ENCODE measurements at places on chromosomes 4 and X.

DNA sequence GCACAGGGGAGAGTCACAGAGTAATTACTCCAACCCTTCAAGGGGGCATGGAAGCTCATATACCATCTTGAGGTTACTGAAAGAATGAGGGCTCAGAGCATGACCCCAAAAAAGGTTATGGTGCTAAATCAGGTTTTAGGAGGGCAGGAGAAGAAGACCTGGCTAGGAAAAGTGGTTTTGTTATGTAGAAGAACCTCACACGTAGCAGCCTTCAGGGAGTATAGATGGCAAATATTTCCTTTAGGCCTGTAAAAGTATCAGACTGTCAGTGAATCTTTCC, 102.0 kb upstream of the PDE5A start:
- H3K4me1 ChIP-seq: no peaks in the 10 kb centered on the region
- no peaks in the 10 kb centered on the region for H3K36me3 ChIP-seq
- no peak overlapping the region for H3K27ac ChIP-seq
- no peaks in the 10 kb centered on the region for H3K27me3 ChIP-seq
- H3K4me3 ChIP-seq: no peak overlapping the region

DNA sequence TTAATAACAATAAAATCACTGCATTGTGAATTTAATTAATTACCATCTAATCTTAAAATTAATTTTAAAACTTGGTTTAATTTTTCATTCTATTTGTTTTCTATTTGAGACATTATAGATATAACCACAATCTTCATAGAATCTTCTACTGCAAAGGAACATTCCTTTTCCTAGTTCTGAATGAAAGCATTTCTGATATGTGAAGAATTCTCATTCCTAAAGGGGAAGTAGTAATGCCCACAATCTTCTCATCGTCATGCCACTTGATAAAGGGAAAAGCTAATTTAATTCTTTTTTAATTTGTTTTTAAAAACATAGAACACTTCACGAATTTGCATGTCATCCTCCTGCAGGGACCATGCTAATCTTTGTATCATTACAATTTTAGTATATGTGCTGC, 23.7 kb downstream of the MGARP start:
- DNase-seq: no peak
- H3K4me3 ChIP-seq: no peak overlapping the region
- H3K27me3 ChIP-seq: no peaks in the 10 kb centered on the region

DNA sequence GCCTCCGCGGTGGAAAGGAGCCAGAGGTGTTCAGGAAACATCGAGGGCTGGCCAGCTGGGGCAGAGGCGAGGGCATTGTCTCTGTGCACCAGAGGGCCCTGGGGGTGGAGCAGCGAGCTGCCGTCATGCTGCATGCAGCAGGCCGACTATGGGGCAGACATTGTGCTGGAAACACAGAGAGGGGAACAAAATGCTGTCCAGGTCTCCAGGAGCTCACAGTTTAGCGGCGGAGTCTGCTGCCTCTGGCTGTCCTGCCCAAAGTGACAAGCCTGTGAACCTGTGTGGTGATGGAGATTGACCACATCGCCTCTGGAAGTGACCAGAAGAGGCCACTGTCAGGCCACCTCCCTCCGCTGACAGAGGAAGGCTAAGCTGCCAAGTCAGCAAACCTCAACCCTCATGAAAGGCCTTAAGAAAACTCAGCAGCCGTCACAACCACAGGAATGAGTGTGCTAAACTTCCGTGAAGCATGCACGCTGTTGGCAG, 20.1 kb upstream of the SASH3 start:
- no peak overlapping the region for H3K4me3 ChIP-seq
- no peaks in the 10 kb centered on the region for H3K27me3 ChIP-seq
- no peaks in the 10 kb centered on the region for H3K4me1 ChIP-seq
- DNase-seq: peak; percentile 34
- no peak overlapping the region for H3K27ac ChIP-seq

DNA sequence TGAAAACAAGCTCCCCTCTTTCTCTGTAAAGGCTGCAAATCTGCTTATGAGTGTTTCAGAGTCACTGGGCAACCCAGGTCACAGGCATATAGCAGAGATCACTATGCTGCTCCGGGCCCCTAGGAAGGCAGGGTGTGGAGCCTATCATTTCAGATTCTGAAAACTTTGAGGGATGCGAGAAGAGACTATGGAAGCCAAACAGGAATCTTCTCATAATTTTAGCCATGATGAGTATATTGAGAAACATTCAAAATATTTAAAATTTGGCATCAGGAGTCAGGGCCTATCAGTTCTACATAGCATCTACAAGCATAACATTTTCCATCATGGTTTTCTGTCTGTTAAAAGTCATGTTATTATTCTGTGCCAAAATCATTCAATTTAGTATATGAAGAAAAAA, 61.7 kb upstream of the ATXN3L start:
- H3K27ac ChIP-seq: no peak overlapping the region
- H3K4me1 ChIP-seq: peaks cover 21% of the 10 kb centered on the region
- no peaks in the 10 kb centered on the region for H3K36me3 ChIP-seq

GRCh38 chr4:41133454-41134018, 80.8 kb downstream of the APBB2 start:
- DNase-seq: peak; percentile 24
- H3K27ac ChIP-seq: peak overlapping the region; percentile 1
- H3K36me3 ChIP-seq: no peaks in the 10 kb centered on the region
- H3K27me3 ChIP-seq: no peaks in the 10 kb centered on the region
- H3K4me3 ChIP-seq: no peak overlapping the region
- peaks cover 46% of the 10 kb centered on the region for H3K4me1 ChIP-seq

DNA sequence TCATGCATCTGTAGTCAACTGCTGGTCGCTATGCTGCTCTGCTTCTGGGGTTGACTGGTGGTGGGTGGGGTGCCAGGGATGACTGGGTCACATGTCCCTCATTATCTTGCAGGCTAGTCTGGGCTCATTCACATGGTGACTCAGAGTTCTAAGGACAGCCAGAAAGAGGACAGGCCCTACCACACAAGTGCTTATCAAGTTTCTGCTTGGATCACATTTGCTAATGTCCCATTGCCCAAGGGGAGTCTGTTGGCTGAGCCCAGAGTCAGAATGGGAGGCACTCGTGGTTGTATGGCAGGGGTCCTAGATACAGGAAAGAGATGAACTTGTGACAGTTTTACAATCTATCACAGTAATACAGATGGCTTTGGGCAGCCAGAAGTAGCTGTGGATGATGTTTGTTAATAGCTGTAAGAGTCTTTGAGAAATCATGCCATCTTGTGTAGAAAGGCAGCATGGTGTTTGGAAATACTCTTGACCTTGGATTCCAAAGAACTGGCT, 221.3 kb downstream of the GPAT3 start:
- H3K27ac ChIP-seq: no peak overlapping the region
- no peaks in the 10 kb centered on the region for H3K4me1 ChIP-seq
- H3K4me3 ChIP-seq: no peak overlapping the region
- no peaks in the 10 kb centered on the region for H3K36me3 ChIP-seq

DNA sequence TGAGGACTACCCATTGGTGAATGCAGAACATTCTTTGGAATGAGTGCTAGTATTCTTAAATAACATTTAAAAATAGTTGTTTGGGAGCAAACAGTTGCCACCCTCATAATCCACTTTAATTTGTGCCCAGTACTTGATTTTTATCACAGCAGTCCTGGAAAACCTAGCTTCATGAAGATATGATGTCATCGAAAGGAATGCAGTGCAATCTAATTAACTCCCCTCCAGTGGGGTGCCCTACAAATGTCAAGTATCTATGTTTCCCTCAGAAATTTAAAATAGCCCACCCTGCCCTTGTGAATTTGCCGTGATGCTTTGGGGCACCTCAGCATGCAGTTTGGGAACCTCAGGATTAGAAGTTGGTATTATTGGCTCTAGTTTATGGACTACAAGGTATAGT, 5.4 kb downstream of the RAB9A start:
- H3K27ac ChIP-seq: no peak overlapping the region
- no peaks in the 10 kb centered on the region for H3K36me3 ChIP-seq
- DNase-seq: no peak
- H3K27me3 ChIP-seq: no peaks in the 10 kb centered on the region

DNA sequence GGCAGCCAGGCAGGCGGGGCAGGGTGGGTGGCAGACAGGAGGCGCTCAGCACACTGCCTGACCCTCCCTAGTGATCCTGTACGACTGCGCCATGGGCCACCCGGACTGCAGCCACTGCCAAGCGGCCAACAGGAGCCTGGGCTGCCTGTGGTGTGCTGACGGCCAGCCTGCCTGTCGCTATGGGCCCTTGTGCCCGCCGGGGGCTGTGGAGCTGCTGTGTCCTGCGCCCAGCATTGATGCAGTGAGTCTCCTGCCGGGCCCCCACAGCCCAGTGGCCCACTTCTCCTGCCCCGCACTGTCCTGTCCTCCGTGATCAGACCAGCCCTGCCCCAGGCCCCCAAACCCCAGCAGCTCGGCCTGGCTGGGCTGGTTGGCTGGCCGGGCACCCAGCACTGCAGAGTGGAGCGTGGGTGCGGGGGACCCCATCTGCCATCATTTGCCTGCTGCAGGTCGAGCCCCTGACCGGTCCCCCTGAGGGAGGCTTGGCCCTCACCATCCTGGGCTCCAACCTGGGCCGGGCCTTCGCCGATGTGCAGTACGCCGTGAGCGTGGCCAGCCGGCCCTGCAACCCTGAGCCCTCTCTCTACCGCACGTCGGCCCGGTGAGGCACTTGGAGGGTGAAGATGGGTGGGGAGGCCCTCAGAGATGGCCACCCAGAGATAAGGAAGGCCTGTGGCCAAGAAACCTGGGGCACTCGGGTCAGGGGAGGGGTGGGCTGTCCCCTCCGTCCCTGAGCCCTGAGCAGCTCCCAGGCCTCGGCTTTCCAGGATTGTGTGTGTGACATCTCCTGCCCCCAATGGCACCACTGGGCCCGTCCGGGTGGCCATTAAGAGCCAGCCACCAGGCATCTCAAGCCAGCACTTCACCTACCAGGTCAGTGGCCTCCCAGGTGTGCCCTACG, 7.6 kb downstream of the PLXNB3 start:
- no peaks in the 10 kb centered on the region for H3K27me3 ChIP-seq
- H3K4me1 ChIP-seq: no peaks in the 10 kb centered on the region
- H3K27ac ChIP-seq: no peak overlapping the region
- no peaks in the 10 kb centered on the region for H3K36me3 ChIP-seq
- DNase-seq: no peak

- no peak for DNase-seq
- no peaks in the 10 kb centered on the region for H3K36me3 ChIP-seq
- H3K4me3 ChIP-seq: no peak overlapping the region
- H3K4me1 ChIP-seq: no peaks in the 10 kb centered on the region
Measured at GRCh38 chr4:108519911-108520601, 100.3 kb upstream of the RPL34 start.

DNA sequence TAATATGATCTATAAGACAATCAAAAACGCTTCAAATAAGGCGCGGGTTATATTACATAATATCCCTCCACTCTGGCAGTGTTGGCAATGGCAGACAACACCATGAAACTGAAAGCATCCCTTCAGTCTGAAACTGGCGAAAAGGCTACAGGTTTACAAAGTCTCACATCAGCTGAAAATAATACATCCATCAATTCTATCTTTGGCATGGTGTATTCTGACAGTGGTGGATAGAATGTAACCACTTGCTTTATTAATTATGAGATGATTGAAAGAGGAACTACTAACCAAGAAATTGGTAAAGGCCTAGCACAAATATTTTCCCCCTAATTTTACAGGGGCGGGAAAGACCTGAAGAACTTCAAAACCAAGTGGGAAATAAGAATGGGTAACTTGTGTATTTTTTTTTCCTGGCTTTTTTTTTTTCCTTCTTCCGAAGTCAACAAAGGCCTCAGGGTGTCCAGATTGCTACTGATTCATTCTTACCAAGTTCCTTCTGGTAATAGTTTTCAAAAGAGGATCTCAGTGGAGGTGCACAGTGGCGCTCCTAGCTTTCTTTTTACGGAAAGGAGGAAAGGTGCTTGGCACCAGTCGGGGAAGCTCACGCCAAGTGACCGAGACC, 728 bp downstream of the UBA6 start:
- peaks cover 15% of the 10 kb centered on the region for H3K4me1 ChIP-seq
- no peaks in the 10 kb centered on the region for H3K36me3 ChIP-seq
- no peaks in the 10 kb centered on the region for H3K27me3 ChIP-seq
- no peak for DNase-seq

- no peaks in the 10 kb centered on the region for H3K36me3 ChIP-seq
- H3K27ac ChIP-seq: no peak overlapping the region
- no peaks in the 10 kb centered on the region for H3K27me3 ChIP-seq
- DNase-seq: no peak
- no peak overlapping the region for H3K4me3 ChIP-seq
Measured at GRCh38 chr4:61553557-61554125, 353.5 kb downstream of the ADGRL3 start.

GRCh38 chr4:168398589-168398988, 80.0 kb upstream of the DDX60 start:
- no peak for DNase-seq
- H3K4me3 ChIP-seq: no peak overlapping the region
- no peak overlapping the region for H3K27ac ChIP-seq
- no peaks in the 10 kb centered on the region for H3K36me3 ChIP-seq

- peaks cover 24% of the 10 kb centered on the region for H3K36me3 ChIP-seq
- no peaks in the 10 kb centered on the region for H3K27me3 ChIP-seq
- DNase-seq: no peak
- H3K27ac ChIP-seq: no peak overlapping the region
Measured at GRCh38 chr4:183449193-183449882, 4.9 kb downstream of the CDKN2AIP start.

DNA sequence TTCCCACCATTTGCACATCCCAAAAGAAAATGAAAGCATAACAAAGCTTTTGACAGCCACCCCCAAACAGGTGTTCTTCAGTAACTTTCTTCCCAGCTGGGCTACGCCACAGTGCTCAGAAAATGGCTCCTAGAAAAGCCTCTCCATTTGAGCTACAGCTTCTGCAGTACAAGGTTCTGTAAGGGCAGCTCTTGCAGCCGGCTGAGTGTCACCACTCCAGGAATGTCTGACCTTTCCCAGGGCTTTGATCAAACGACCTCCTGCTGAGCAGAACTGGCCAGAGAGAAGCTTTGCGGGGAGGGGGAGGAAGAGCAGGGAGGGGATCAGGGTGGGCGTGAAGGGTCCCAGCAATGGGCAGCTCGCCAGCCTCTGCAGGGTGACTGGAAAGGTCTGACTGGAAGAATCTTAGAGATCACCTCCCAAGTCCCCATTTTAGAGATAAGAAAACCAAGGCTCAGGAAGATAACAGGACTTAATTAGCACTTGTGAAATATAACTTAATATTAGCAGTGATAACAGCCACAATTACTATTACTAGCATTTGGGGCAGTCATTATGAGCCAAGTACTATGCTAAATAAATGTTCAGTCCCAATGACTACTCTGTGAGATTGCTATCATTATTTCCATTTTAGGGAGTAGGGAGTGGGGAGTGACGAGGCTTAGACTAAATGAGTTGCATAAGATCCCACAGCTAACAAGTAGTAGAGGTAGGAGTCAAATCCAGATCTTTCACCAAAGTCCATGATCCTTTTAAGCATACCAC, 51.1 kb downstream of the LEF1 start:
- H3K36me3 ChIP-seq: no peaks in the 10 kb centered on the region
- no peak overlapping the region for H3K27ac ChIP-seq
- H3K4me3 ChIP-seq: no peak overlapping the region
- peaks cover 38% of the 10 kb centered on the region for H3K4me1 ChIP-seq
- DNase-seq: peak; percentile 90

DNA sequence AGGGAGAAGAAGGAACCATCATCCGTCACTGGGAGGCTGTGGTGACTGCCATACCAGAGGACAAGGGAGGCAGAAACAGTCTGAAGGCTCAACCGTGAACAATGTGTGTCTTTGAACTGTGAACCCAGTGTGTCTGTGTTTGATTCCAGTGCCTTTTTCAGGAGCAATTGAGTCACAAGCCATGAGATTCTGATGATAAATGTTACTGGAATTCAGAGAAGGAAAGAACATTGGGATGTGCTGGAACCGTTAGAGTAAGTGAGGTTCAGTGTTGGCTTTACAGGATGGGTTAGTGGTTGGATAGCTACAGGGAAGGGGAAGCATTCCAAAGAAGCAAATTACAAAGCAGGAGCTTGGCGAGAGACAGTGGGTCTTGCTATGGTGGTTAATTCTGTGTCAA, 464.4 kb downstream of the TRIML1 start:
- H3K27me3 ChIP-seq: no peaks in the 10 kb centered on the region
- no peak overlapping the region for H3K27ac ChIP-seq
- no peaks in the 10 kb centered on the region for H3K36me3 ChIP-seq
- no peak for DNase-seq
- no peak overlapping the region for H3K4me3 ChIP-seq
